ENCODE measurements at places on chromosomes 1 and 21.

- DNase-seq, result no peak
Observed at GRCh38 chr21:43262427-43262826, 93.6 kb downstream of the CRYAA start.

GRCh38 chr21:31290765-31291164 is 53.3 kb downstream of the TIAM1 start:
- no peak for DNase-seq

DNA sequence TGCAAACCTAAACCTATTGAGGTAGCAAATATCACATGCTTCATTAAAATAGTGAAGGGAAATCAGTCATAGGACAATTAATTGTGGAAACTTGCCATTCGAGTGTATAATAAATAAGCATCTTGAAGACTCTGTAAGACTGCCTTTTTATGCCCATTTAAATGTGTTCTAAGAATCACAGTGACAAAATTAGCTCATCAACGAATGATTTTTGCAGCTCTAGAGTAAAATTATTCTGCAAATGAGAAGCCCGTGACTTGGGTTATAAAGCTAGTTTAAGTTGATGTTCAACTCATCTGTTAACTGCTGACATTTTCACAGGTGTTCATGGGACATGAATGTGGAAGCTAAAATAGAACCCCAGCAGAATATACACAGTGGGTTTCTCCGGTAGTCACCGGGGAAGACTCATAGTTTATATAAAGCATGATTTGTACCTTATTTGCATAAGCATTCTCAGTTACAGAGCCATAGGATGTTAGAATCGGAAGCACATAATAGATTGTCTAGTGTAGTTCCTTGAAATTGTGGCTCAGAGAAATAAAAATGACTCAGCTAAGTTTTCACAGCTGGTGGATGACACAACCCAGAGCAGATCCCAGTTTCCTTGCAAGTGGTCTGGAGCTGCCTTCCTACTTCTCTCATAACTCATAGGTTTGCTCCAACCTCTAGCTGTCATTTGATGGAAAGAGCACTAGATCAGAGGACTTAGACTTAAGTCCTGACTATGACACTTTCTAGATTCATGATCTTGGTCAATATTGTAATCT is 107.3 kb downstream of the UCHL5 start:
- no peak for DNase-seq

- DNase-seq, result no peak
Observed at GRCh38 chr1:58585166-58585565, 8.1 kb upstream of the TACSTD2 start.

DNA sequence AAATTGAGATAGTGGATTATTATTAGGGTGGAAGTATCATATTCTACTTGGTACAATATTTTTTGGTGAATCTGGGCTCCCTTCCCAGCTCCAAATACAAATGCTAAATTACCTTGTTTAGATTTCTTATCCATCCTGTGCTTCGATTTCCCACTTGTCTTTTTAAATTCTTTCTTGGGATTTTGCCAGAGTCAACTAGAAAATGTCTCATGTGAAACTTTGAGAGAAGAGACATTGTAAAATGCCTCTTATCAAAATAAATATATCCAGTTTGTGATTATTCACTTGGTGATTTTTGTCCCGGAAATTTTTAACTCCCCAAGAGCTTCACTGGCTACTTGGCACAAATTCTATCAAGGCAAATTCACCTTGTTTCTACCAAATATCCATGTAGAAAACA is 202.0 kb downstream of the FMN2 start:
- DNase-seq, result no peak
